ENCODE measurements at places on chromosomes 6 and 20. TPM values are rescaled to one million over a fixed set of nuclear protein-coding genes. Genes with fewer than 3 reads are reported as not detected.

The DCBLD1 gene
- 1.2 TPM for total RNA-seq

The DPPA5 gene
- total RNA-seq, result not detected

The HRH3 gene
- total RNA-seq, result not detected

The MTCH1 gene
- 72.9 TPM for total RNA-seq

The TNNC2 gene
- not detected for total RNA-seq

The MYLK4 gene
- 0.16 TPM for total RNA-seq

The TULP4 gene
- total RNA-seq, result 14.3 TPM

The CALHM5 gene
- not detected for total RNA-seq

The CST7 gene
- total RNA-seq, result 14.0 TPM

The ADGRB3 gene
- total RNA-seq, result not detected

The TREML1 gene
- total RNA-seq, result not detected

The BANF2 gene
- not detected for total RNA-seq

The HLA-A gene
- 1,189 TPM for total RNA-seq

The SCRT2 gene
- total RNA-seq, result not detected

The FANCE gene
- 14.3 TPM for total RNA-seq

The BCAS1 gene
- total RNA-seq, result 0.14 TPM

The RHAG gene
- not detected for total RNA-seq

The FOXP4 gene
- total RNA-seq, result 11.1 TPM

The METTL24 gene
- total RNA-seq, result not detected

The OGFRL1 gene
- total RNA-seq, result 4.3 TPM

The CALHM4 gene
- not detected for total RNA-seq

The GPX5 gene
- not detected for total RNA-seq

The TBXT gene
- total RNA-seq, result not detected

The MCHR2 gene
- total RNA-seq, result not detected

The SOD2 gene
- total RNA-seq, result 105 TPM

The MCM9 gene
- total RNA-seq, result 17.2 TPM

The FABP7 gene
- not detected for total RNA-seq

The DOK5 gene
- total RNA-seq, result 2.9 TPM

The ASIP gene
- not detected for total RNA-seq

The C20orf144 gene
- 0.16 TPM for total RNA-seq

The SNTA1 gene
- 5.0 TPM for total RNA-seq

The SCUBE3 gene
- not detected for total RNA-seq

The CBLN4 gene
- not detected for total RNA-seq

Data from activated CD4-positive, alpha-beta T cell treated with anti-CD3 and anti-CD28 coated beads for 36 hours (primary cell).